ENCODE measurements at places on chromosomes 1 and 21.

DNA sequence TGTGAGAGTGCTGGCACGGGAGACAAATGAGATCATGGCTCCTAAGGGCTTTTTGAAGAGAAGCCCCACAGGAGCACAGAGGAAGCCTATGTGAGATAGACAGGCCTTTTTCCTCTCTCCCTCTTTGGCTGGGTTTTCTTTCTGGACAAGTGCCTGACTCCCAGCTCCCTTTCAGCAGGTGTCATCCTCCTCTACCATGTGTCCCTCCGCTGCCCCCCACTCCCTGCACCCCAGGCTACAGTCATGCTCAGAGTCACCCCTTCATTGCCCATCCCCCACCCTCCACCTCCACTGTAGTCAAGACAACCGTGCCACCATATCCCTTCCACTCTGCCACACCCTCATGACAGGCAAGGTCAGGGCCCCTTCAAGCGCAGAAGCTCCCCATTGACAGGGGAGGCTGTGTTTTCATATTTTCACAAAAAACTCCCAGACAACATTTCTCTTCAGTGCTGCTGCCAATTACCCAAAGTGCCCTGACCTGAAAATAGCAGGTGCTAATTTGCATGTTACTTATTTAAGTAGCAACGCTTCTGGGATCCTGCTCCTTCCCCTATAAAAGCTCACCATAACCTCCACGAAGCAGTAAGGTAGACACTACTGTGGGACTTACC, 92.1 kb upstream of the IPO9 start:
- ATAC-seq: no peak

DNA sequence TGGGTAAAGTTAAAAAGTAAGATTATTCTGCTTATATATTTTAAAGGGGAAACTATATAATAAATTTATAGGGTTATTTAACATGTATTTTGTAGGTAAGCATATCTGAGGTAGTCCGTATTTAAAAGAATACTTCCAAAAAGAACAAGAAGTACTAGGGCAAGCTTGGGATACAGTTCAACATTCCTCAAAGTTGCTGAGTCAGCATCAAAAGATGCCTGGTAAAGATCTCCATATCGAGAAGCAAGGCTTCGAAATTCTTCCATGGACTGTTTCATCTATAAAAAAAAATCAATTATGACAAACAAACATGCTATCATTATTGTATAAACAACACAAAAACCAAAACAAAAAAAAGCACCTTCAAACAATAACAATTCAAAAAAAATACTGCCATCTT, 67.7 kb downstream of the INTS7 start:
- ATAC-seq: no peak

GRCh38 chr1:112818990-112819689, 104.0 kb upstream of the PPM1J start:
- peak; percentile 80 for ATAC-seq

GRCh38 chr1:160446945-160447600, 46.7 kb downstream of the VANGL2 start:
- ATAC-seq: no peak

GRCh38 chr1:29999595-29999994, 723.8 kb downstream of the MATN1 start:
- ATAC-seq: no peak

DNA sequence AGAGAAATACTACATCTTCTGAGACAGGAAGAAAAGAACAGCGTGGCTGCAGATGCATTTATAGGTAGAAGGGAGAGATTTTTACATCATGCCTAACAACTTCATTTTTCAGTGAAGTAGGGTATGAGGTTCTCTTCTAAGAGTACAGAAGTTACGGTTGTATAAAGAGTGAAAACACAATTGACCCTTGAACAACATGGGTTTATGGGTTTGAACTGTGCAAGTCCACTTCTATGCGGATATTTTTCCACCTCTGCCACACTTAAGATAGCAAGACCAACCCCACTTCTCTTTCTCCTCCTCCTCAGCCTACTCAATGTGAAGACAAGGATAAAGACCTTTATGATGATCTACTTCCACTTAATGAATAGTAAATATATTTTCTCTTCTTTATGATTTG, 64.5 kb downstream of the RPAP2 start:
- ATAC-seq: no peak

- ATAC-seq: no peak
These were observed 68.3 kb upstream of the ABCD3 start for GRCh38 chr1:94349853-94350252.

- no peak for ATAC-seq
These were observed 3.1 kb downstream of the PBX1 start for GRCh38 chr1:164562061-164562460.

DNA sequence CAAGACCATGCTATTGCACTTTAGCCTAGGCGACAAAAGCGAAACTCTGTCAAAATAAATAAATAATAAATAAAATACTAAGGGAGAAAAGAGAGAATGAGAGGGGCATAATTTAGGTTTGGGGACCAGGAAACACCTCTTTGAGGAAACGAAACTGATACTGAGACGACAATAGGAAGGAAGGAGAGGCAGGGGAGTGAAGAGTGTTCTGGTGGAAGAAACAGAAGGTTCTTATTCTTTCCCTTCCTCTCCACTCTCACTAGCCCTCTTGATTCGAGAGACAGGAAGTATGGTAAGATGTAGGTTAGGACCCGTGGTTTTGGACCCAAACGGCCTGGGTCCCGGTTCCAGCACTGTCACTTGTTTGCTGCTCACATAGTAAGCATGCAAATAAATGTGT, 1.6 kb upstream of the NKAIN1 start:
- ATAC-seq: no peak

- ATAC-seq: peak; percentile 75
These were observed at the start of gene BATF3 for GRCh38 chr1:212699625-212700222. BATF3 (minus strand) TSS chr1:212699840; CDS start chr1:212699762, 78 bp downstream.

DNA sequence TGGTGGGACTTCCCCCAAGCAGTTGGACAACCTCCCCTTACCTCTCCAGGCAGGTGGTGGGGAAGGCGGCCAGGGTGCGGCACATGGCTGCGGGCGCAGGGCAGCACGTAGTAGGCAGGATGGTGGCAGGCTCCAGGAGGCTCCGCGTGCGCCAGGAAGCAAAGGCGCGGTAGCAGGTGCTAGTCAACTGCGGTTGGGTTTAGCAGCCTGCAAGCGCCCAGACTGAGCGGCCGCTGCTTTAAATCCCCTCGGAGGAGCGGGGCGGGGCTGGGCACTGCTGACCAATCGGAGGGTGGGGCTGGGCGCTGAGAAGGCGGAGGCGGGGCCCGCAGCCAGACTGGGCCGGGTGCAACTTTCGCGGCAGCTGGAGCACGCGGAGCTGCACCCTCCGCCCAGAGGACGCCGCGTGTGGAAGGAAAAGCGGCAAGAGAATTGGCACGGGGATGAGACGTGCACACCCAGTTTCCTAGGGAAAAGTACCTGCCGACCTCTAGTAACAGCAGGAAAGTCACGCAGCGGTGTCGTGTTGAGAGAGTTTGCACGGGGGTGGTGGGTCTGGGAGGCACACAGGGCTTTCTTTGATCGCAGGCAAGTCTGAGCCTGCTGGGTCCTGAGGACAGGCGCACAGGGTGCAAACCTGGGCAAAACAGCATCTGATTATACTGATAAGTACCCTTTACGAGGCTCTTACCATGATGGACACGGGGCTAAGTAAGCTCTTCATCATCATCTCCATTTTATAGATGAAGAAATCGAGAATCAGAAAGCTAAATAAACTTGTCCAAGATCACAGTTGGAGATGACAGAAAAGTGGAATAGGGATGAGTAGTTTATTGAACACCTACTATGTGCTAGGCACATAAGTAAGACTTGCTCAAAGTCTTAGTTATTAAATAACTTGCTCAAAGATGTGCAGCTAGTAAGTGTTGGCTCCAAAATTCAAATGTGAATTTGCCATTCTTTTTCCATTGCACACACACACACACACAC, at the start of gene RGS16:
TSS of gene RGS16 (minus strand) at position 215 of the 990 bp plus-strand sequence. CDS start at position 85, 130 bp downstream.
- peak; percentile 95 for ATAC-seq

- no peak for ATAC-seq
These were observed 25.0 kb downstream of the WNT9A start for GRCh38 chr1:227922501-227923352.

DNA sequence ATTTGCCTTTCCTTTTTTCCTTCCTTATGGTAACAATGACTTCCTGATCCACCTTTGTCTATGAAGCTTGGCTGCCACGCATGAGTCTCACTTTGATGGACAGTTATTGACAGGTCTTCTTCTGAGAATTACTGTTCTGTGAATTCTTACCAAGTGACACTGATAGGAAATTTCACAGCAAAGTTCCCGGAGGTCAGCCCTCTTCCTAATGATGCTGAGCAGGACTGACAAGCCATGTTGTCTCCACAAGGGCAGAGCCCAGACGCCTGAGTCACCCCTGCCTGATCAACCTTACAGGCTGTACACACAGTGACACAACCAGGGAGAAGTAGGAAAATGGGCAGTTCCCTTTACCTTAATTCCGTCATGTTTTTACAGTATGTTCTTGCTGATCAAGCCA, 44.2 kb downstream of the ZC3H11B start:
- no peak for ATAC-seq

DNA sequence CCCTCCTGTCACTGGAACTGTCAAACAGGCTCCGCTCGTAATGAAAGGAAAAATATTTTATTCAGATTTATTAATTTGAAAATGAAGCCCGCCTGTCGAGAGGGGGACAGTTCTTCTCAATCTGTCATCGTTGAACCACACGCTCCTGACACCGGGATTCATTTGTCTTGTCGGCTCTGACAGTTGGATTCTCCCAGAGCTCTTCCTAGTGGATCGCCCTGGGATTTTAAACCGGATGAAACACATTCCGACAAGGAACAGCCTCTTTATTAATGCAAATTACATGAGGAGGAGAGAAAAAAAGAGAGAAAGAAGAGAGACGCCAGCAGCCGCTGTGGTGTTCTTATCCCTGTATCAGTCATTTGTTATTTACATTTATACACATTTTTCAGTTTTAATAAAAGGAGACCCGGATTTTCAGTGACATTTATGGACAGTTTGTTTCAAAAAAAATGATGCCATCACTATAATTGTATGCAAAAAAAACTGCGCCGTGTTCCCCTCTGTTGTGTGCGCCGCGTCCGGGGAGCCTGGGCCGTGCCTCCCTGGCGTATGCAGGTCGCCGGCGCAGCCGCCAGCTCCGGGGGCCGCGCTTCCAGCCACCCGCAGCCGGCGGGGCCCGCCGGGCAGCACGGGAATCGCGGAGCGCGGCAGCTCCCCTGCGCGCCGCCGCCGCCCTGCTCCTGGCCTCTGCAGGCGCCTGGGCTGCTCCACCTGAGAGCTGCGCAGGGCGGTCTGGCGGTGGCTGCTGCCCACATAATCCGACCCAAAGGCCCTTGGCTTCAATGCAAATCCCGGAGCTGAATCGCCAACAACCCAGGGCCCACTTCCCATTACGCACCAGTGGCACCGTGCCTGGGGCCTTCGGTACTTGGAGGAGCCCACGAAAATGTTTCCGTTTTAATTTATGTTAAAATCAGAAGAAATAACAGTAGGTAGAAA, 237.9 kb upstream of the PBX1 start:
- peak; percentile 88 for ATAC-seq

- ATAC-seq: no peak
These were observed 468 bp upstream of the MX1 start for GRCh38 chr21:41425588-41425953.

- no peak for ATAC-seq
These were observed 175.0 kb downstream of the RGS7 start for GRCh38 chr1:241181971-241182370.

DNA sequence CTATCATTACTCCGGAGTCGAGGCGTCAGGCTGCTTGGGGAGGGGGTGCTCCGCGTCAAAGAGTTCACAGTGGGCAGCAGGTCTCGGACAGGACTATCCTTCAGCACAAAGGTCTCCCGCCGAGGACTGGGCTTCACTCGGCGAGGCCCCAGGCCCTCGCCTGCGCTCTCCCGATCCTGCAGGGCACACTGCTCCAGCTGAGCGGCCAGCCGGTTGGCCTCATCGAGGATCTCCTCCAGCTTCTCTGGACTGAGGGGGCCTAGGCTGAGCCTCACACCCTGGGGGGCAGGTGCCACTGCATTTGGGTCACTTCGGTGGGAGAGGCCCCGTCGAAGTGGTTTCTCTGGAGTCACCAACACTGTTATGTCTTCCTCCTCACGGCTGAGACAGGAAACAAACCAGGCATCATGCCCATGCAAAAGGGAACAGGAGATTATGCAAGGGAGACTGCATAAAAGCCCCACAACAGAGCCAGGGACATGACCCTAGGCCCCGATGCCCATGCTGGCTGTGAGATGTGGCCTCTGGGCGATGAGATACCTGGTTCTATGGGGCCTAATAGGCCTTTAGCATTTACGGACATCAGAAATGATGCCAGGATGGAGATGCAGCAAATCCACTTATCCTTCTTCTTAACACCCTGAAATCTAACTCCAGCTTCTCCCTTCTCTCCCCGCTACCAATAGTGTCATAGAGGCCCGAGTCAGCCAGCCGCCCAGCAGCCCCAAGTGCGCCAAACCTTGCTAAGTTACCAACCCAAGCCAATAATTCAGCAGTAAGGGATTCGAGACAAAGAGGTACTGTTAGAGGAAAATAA, 1.1 kb downstream of the PSRC1 start:
- no peak for ATAC-seq

DNA sequence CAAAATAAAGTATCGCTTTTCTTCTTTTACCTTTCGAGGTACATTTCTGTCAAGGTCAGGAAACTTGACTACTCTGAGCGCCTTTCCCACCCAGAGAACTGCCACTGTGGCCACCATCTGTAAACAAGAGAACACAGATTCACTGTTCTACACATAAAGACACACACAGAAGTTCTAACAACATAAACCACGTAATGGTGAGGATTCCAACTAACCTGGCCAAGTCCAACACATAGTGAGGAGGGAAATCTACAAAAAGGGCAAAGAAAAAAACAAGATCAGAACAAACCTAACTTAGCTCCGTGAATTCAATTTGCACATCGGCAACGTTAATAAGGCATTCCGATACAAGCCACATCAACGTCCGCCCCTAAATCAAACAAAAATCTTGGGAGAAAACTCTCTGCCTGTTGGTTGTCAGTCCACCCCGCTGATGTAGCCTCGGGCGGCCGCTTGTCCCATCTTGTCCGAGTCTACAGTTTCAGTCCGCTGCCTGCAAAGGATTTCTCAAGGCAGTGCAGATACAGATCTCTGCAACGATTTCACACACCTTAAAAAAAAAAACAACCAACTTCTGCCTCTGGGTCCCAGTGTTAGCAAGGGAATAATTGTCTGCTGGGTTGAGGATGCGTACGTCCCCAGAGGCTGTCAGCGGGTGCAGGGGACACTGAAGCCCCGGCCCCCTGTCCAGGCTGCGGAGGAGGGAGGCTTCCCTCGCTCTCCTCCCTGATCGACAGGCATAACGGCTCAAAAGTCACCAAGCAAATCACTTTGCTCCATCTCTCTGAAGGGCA, 1.0 kb downstream of the SLC35D1 start:
- ATAC-seq: peak; percentile 33

- no peak for ATAC-seq
These were observed 45.3 kb upstream of the C1orf105 start for GRCh38 chr1:172375211-172375631.

DNA sequence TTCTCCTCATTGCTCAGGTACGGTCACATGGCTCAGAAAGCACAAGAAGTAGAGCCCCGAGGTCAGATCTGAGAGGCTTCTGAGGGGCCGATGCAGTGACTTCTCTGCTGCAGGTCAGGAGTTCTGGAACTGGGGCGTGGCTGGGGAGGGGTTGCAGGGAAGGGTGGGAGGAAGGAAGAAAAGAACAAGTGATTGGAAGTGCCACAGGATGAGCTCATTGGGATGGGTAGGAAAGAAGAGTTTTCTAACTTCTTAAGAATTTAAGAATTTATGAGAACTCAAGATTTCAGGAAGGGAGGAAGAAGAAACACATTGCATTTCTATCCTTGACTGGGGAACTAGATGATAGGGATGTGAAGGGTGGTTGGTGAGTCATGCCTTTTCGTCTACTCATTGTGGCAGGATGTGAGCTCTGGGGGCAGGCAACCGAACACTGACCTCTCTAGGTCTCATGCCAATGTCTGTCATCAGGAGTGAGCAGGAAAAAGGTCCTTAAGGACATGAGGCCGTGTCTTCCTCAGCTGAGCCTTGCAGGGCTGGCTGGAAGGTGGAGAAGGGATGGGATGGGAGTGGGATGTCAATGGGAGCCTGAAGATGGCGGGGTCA, 497 bp downstream of the FCRLB start:
- no peak for ATAC-seq

All from motor neuron (in vitro differentiated cells).